ENCODE measurements at places on chromosomes 3 and 15. TPM values are rescaled to one million over a fixed set of nuclear protein-coding genes. Genes with fewer than 3 reads are reported as not detected.

Gene CATSPER2
- total RNA-seq: 0.89 TPM

Gene HTR3E
- total RNA-seq: not detected

Gene GOLGA8O
- 0.50 TPM for total RNA-seq

Gene OIP5
- 13.6 TPM for total RNA-seq

Gene RYR3
- total RNA-seq: 0.05 TPM

Gene CPLX3
- not detected for total RNA-seq

Gene LYZL4
- not detected for total RNA-seq

Gene LMAN1L
- not detected for total RNA-seq

Gene RBMS3
- total RNA-seq: 0.94 TPM
